ENCODE measurements at places on chromosomes 16 and 17.

GRCh38 chr16:74570412-74571301 is 36.3 kb downstream of the GLG1 start:
- no peak for DNase-seq
- H3K27ac ChIP-seq: no peak overlapping the region
- peaks cover 7% of the 10 kb centered on the region for H3K4me1 ChIP-seq
- no peaks in the 10 kb centered on the region for H3K36me3 ChIP-seq
- no peak overlapping the region for H3K4me3 ChIP-seq

- no peaks in the 10 kb centered on the region for H3K4me1 ChIP-seq
- H3K36me3 ChIP-seq: peaks cover 29% of the 10 kb centered on the region
- H3K27ac ChIP-seq: no peak overlapping the region
- no peak overlapping the region for H3K4me3 ChIP-seq
Observed at GRCh38 chr17:46063241-46063640, 64.2 kb downstream of the STH start.

GRCh38 chr16:630249-630814 is 453 bp upstream of the WFIKKN1 start:
- no peak overlapping the region for H3K4me3 ChIP-seq
- no peaks in the 10 kb centered on the region for H3K36me3 ChIP-seq
- peak overlapping the region; percentile 21 for H3K27ac ChIP-seq
- no peak for DNase-seq

DNA sequence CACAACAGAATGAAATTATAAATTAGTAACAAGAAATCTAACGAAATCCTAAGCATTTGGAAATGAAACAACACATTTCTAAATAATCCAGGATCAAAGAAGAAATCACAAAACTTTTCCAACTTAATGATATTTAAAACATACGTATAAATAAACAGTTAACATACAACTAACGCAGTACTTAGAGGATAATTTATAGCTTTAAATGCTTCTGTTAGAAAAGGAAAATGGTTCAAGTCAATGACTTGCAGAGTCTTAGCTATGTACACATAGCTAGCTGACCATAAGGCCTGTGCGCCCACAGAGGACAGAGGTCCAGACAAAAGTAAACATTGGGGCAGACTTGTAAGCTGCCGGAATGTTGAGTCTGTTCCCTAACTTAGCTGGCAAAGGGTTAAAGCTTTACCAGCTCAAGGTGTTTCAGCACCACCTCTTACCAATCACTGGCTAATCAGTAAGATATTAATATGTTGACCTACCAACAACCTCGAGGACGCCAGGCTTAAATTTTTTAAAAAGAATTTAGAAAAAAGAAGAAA is 84.6 kb downstream of the PARN start:
- no peak overlapping the region for H3K27ac ChIP-seq
- no peak for DNase-seq
- H3K4me1 ChIP-seq: no peaks in the 10 kb centered on the region
- H3K27me3 ChIP-seq: no peaks in the 10 kb centered on the region
- no peak overlapping the region for H3K4me3 ChIP-seq
- peaks cover 9% of the 10 kb centered on the region for H3K36me3 ChIP-seq

DNA sequence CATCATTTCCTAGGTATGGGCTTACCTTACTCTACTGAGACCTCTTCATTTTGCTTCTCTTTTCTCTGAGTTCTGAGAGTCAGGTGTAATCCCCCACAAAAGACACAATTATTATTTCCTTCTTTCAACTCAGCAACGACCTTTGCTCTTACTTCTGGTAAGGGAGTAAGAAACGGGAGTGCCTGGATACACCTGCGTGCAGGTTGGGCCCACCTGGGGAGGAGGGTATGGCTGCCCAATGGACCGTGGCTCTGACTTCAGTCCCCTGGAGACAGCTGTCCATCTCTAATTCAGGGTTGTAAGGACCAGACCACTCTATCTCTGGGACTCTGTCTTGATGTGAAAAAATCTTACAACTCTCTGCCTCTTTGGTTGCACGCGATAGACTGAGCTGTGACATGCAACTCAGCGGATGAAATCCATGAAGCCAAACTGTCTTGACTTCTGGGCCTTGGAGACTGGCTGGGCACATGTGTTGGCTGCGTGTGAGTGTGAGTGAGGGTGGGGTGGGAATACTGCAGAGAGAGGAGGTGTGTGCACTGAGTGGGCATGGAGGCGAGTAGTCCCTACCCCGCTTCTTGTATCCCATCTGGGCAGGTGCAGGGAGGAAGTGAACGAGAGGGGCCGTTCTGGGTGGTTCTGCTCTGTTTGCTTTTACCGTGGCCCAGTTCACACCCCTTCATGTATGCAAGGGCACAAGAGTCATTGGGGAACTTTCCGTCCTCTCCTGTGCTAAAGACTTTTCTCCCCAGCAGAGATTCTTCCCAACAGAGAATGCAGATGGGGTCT is 1.2 kb downstream of the TMEM238L start:
- no peak for DNase-seq
- H3K27me3 ChIP-seq: no peaks in the 10 kb centered on the region
- H3K4me3 ChIP-seq: no peak overlapping the region
- H3K36me3 ChIP-seq: no peaks in the 10 kb centered on the region

DNA sequence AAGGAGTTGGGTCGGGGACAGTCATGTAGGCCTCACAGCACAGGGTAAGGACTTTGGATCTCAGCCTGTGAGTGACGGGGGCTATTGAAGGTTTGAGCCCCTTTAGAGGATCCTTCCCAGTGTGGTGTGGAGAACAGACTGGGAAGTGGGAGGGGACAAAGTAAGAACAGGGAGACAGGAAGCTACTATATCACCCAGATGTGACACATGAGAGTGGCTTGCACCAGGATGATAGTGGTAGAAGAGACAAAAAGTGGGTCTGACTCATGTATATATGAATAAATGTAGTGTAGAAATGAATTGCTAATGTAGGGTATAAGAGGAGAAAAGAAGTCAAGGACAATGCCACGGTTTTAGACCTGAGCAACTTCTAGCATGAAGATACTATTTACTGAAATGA is 4.5 kb downstream of the NUP93 start:
- no peaks in the 10 kb centered on the region for H3K4me1 ChIP-seq
- no peaks in the 10 kb centered on the region for H3K36me3 ChIP-seq
- H3K4me3 ChIP-seq: no peak overlapping the region
- H3K27ac ChIP-seq: no peak overlapping the region

GRCh38 chr17:40820228-40820838 is 2.1 kb downstream of the KRT10 start:
- no peak overlapping the region for H3K4me3 ChIP-seq
- no peak for DNase-seq
- H3K4me1 ChIP-seq: peaks cover 6% of the 10 kb centered on the region
- peaks cover 6% of the 10 kb centered on the region for H3K36me3 ChIP-seq
- H3K27me3 ChIP-seq: no peaks in the 10 kb centered on the region

DNA sequence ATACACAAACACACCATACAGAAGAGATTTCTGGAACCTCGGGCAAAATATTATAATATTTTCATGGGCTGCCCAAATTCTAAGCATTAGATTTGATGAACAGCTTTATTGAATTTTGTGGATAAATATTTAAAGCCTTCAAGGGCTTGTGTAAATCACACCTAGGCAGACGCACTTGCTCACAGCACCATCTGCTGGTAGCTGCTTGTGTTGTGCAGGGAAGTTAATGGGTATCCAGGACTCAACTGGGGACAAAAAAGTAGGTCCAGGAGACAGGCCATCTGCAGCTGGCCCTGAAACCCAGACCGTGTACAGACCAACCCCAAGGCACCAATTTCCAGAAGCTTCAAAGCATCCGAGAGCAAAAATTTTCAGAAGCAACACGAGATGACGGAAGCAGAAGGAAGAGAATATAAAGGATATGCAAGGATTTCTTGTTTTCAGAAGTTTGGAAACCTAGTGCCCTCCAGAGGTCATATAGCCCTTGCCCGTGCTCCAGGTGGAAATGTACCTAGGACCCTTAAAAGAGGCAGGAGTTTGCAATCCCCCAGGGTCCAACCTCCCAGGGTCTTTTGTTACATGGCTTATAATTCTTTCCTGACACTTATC is 140.0 kb downstream of the CHD9NB start:
- no peak overlapping the region for H3K4me3 ChIP-seq
- DNase-seq: peak; percentile 82
- no peak overlapping the region for H3K27ac ChIP-seq
- no peaks in the 10 kb centered on the region for H3K36me3 ChIP-seq
- no peaks in the 10 kb centered on the region for H3K4me1 ChIP-seq
- peaks cover 3% of the 10 kb centered on the region for H3K27me3 ChIP-seq

DNA sequence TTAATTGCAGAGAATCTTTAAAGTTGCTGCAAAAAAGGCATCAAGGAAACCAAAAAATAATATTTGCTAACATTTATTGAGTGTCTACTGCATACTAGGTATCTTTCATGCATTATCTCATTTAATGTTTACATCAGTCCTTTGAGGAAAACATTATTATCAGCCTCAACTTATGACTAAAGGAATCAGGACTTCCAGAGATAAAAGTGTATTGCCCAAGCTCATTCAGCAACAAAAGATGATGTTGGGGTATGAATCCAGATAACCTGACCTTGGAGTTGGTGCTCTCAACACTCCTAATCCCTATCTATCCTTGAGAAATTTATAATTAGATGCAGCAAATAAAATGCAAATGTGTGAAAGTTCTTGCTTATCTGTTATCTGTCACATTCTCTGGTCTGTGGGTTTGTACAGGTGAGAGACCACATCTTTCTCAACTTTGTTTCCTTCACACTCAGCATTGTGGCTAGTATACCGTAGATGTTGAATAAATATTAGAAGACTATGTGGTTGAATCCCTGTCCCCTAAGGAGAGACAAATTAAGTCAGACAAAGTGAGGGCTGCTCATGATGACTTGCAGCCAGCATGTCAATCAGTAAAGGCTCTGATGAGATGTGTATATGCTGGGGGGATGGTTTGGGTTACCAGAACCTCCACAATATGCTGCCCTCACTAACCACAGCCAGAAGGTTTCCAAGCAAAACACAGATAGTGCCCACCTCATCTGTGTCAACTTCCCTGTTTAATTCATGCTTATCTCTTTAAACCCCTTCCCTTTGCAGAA is 82.6 kb downstream of the NOG start:
- peaks cover 6% of the 10 kb centered on the region for H3K4me1 ChIP-seq
- H3K4me3 ChIP-seq: no peak overlapping the region
- no peak overlapping the region for H3K27ac ChIP-seq

DNA sequence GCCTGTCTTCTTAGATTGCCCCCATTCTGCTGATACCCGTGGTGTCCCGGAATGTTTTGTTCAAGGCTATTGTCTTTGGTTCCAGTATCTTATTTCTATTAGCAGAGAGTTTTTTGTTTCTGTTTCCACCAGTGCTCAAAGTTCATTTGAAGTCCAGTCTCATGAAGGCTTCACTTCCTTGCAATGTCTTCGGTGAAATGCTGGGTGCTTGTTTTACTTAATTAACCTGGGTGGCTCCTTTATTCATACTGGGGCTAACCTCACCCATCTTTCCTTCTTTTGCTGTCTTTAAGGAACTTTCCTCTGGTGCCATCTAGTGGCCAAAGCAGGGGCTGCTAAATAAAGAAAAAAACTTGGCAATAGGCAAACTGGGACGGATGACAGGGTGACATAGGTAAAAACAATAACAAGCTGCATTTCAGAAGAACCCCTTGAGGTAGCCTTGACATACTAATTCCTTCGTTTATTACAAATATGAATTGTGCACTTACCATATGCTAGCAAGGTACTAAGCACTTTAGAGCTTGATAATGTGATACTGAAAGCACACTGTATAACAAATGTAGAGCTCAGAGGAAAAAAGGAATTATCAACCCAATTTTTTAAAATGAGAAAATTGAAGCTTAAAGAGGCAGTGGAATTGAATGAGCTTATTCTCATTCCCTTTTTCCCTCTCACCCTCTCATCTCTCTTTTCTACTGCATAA is 2.8 kb upstream of the SMIM36 start:
- H3K36me3 ChIP-seq: no peaks in the 10 kb centered on the region
- H3K4me3 ChIP-seq: no peak overlapping the region
- H3K27me3 ChIP-seq: no peaks in the 10 kb centered on the region
- peak; percentile 83 for DNase-seq
- H3K27ac ChIP-seq: no peak overlapping the region

- H3K36me3 ChIP-seq: no peaks in the 10 kb centered on the region
- peak overlapping the region; percentile 78 for H3K27ac ChIP-seq
- H3K4me3 ChIP-seq: no peak overlapping the region
- DNase-seq: no peak
- no peaks in the 10 kb centered on the region for H3K27me3 ChIP-seq
Observed at GRCh38 chr17:35773679-35774425, 13.2 kb downstream of the C17orf50 start.
